ENCODE measurements at places on chromosomes 12 and 14.

GRCh38 chr14:73180385-73180805 lies 44.1 kb downstream of the PSEN1 start:
- no peak for DNase-seq

GRCh38 chr14:47857646-47858045 lies 182.2 kb upstream of the MDGA2 start:
- DNase-seq = no peak

DNA sequence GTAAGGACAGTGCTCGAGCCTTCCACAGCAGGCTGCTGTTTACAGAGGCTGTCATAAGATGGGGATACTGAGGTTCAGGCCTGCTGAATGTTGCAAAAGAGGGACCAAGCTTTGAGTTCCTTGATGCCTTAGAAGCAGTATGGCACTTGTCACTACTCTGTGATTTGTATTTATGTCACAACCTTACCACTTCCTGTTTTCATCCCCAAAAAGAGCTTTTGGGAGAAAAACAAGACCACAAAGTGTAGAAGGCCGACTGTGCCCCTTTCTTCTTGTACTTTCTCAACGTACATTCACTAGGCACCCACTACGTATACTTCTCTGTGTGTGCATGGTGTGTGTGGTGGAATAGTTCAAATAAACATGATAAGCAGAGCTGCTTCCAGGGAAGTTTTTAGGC lies 90.1 kb downstream of the DRAM1 start:
- DNase-seq = no peak

GRCh38 chr12:2689879-2690278 lies 104.9 kb upstream of the FKBP4 start:
- DNase-seq = no peak

DNA sequence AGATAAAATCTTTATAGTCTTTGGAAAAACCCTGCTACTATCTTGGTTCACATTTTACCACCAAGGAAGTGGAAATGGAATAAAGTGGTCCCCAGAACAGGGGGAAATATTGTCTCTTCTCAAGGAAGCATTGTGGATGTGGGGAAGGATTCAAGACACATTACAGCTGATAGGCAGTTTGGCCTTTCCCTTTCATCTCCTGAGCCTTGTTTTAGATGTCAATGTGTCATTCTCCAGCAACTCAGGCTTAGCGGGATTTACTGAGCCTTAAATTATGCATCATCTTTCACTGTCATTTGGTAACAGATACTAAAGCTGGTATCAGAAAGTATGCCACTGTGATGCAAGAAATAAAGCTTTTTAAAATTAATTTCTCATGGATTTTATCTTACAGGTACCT lies 136.2 kb downstream of the STXBP6 start:
- DNase-seq = no peak
